Gastroesophageal sphincter (tissue), 4 donors: ENCODE measurements at places on chromosomes 7 and 10. TPM values are rescaled to one million over a fixed set of nuclear protein-coding genes. Genes with fewer than 3 reads are reported as not detected.

The PIP gene
- not detected for total RNA-seq

The GARIN1A gene
- total RNA-seq, result 1.5 TPM

The DPYSL4 gene
- 1.6 TPM for total RNA-seq

The FAM180A gene
- 4.7 TPM for total RNA-seq

The PNLIP gene
- total RNA-seq, result not detected

The PGAM1 gene
- total RNA-seq, result 385 TPM

The SAP25 gene
- total RNA-seq, result 5.6 TPM

DNA sequence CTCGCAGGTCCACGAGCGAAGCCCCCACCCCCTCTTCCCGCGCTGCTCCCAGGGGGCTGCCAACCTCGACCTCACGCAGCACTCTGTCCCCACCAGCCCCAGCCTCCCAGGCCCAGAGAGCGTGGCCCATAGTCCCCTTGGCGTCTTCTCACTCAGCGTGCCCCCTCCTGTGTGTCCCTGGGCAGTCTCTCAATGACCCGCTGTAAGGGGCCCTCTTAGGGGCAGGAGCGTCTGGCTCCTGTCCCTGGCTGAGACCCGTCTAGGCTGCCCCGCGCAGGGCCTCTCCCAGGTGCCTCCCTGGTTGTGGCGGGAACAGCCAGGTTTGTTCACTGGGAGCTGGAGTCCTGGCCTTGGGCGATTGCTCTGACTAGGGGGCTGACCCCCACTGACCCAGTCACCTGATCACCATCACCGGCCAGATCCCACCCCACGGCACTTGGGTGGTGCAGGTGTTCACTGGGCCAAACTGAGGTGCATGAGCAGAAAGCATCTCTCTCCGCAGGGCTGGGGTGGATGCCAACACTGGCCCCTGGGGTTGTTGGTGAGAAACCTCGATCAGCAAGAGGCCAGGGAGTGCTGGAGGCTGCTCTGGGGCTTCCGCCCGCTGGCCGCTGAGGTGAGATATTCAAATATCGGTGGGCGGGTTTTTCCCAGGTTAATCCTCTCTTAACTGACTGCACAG is 12.6 kb upstream of the WDFY4 start:
- ATAC-seq, result no peak

DNA sequence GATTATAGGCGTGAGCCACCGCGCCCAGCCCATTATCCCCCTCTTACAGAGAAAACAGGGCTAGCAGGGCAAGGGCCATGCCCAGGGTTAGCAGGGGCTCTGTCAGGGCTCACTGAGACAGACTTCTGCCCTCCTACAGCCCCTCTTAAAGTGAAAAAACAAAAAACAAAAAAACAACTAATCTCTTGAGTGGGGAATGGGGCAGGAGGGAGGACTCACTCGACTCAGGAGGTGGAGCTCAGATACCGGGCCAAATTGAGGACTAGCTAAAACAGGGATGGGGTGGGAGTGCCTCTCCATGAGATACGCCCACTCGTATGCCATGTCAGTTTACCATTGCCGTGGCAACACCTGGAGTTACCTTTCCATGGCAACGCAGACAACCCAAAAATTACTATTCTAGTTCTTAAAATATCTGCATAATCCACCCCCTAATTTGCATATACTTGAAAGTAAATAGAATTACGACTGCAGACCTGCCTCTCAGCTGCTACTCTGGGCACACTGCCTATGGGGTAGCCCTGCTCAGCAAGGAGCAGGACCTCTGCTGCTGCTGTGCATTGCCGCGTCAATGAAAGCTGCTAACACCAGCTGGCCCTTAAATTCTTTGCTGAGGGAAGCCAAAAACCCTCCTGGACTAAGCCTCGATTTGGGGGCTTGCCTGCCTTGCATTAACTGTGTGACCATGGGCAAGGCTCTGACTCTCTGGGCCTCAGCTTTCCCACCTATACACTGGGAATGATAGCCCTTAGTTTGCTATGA is 13.4 kb downstream of the SSC4D start:
- ATAC-seq, result no peak

GRCh38 chr7:1531979-1532455 is 1.5 kb downstream of the MAFK start:
- no peak for ATAC-seq

GRCh38 chr10:89532476-89532875 is 2.9 kb downstream of the SLC16A12 start:
- no peak for ATAC-seq

DNA sequence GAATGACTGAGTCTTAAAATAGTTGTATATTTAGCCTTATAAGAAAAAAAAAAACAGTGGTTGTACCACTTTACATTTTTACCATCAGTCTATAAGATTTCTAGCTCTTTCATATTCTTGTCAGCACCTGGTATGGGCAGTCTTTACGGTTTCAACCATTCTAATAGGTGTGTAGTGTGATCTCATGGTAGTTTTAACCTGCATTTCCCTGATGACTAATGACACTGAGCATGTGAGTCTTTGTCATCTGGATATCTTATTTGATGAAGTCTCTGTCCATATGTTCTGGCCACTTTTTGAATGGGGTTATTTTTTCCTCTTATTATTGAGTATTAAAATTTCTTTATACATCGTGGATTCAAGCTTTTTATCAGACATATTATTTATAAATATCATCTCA is 365.3 kb upstream of the IGFBP3 start:
- ATAC-seq, result no peak

GRCh38 chr7:154837622-154838021 is 165.3 kb downstream of the PAXIP1 start:
- no peak for ATAC-seq

DNA sequence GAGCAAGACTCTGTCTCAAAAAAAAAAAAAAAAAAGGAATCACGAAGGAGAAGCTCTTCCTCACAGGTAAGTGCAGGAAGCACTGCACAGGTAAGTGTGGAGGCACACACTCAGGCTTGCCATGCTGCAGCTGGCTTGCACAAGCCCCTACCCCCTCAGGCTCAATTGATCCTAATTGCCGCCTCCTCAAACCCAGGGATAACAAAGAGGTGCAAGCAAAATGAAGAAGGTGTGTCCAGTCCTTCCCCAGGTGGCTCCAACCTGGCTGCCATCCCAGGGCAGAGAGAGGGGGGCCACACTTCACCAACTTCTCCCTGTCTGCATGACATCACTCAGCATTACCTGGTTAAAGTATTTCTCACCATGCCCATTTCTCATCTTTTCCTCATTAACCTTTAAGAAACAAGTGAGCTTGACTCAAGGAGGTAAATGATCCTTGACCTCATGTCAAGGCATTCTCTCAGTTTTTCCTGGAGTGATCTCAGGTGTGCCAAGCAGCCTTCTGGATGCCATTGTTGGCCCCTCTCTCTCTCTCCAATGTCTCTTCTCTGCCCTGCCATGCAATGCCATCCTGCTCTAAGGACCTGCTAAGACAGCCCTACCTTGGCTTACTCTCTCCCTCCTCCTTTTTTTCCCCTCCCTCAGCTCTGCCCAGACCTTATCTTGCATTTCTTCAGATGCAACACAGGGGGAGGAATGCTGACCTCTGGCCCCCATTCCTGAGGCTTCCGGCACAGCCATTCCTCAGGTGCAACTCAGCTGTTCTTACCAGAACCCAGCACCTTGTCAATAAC is 13.0 kb upstream of the TRPV6 start:
- no peak for ATAC-seq
